H7 (cell line): ENCODE measurements at places on chromosomes 2 and 18. TPM values are rescaled to one million over a fixed set of nuclear protein-coding genes. Genes with fewer than 3 reads are reported as not detected.

Gene IGFBP5
- total RNA-seq: 2.9 and 10.2 TPM in 2 replicates

Gene EN1
- total RNA-seq: not detected in 2 replicates

Gene HMSD
- total RNA-seq: 0.15 and 0.17 TPM in 2 replicates

Gene LCT
- total RNA-seq: 0.03 TPM in 1 of 2 replicates, not detected in the other

Gene TP53I3
- 21.1 and 34.1 TPM in 2 replicates for total RNA-seq

Gene KCNE4
- not detected in 2 replicates for total RNA-seq
